ENCODE measurements at places on chromosomes 6 and 20.

GRCh38 chr6:92376691-92377090, 1042.7 kb downstream of the EPHA7 start:
- no peak for DNase-seq

GRCh38 chr6:150806790-150807189, 58.7 kb upstream of the MTHFD1L start:
- DNase-seq = no peak

DNA sequence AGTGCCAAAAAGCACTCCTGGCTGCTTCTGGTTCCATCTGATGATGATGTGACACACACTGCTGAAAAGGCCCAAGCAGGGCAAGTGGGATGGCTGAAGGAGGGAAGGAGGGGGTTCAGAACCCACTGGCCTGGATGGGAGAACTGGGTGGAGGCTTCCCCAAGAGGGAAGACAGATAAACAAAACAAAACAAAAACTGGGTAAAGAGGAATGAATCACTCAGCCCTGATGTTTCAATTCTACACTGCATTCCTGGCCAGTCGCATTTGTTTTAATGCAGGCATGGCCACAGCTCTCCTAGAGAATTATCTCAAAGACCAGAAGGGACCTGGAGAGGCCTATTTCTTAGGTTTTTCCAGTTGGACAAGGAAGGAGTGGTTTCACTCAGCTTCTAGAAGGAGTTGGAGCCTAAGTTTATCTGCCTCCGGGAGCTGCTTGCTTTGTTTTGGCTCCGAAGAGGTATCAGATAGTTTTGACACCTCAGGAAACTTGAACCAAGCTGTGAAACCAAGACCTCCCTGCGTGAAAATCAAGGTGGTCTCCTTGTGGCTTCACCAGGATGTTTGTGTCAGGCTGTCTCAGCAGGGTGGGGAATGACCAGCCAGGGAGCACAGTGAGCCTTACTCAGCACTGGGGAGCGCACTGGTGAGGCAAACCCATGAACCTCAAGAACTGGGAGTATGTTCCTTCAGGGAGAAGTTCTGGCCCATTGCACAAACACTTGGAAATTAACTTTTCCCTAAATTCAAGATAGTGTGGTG, 16.1 kb downstream of the TTPAL start:
- DNase-seq = no peak

DNA sequence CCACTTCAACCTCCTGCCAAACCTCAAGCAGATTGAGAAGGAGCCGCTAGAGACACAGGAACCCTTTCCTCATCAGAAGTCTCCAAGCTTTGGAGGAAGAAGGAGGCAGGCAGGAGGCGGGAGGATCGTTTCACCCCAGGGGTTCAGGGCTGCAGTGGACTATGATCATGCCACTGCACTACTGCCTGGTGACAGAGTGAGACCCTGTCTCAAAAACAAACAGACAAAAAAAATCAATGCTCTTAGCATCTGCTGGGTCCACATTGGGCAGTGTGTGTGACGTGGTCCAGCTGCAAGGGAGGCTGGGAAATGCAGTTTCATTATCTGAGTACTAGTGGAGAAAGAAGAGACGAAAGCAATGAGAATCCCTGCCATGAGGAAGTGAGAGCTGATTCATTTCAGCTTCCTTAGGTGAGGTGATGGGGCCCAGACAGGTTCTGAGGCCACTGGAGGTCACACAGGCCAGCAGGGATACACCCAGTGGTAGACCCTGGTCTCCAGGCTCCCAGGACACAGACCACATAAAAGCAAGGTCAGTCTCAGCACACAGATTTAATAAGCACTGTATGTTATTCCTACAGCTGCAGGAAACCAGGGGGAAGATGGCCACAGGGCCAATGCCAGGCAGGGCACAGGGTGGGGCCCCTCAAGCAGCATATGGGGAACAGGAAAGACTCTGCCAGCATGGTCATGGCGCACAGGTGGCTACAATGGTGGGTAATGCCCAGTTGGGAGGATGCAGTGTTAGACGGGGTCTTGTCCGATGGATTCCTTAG, 4.3 kb downstream of the GFRA4 start:
- DNase-seq = no peak

Measured in LoVo (cell line).